ENCODE measurements at places on chromosomes 2 and 18.
A peak's percentile ranks its signal among the peaks of the same experiment; 100 is the strongest.

- DNase-seq, result no peak
Measured at GRCh38 chr2:241317391-241317790, 1.7 kb downstream of the SEPTIN2 start.

DNA sequence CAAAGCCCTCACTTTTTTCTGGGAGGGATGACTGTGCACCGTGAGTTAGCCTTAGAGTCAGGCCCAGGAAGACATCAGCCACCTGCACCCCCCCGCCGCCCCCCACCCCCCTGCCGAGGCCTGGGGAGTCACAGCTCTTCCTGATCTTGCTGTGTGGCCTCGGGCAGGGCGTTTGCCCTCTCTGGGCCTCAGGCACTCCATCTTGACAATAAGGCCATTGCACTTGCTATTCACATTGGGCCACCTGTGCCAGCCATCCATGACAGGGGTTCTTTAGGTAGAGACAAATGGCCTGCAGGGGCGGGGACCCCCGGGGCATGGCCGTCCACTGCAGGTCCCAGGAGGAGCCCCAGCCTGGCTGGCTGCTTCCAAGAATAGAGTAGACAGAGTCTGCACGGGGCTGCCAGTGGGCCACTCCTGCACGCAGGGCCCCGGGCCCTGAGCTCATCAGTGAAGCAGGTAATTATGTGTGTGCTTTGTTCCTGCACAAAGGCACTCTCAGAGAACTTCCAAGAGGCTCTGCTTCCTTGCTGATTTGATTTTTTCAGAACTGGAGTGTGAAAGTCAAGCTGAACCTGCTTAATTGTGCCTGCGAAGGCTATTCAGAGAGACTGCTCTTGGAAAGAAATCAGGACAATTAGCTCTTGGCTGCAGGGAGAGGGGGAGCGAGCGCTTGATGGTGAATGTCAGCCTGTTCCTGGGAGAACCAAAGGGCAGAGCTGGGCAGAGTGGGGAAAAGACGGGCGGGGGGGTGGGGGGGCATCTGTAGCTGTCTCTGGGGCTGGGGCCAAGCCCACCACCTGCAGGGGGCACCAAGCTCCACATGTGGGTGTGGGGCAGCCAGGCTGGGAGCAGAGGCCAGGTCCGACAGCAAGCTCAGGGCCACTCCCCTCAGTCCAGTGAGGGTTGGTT, 40.3 kb downstream of the RRM2 start:
- DNase-seq, result no peak

- DNase-seq, result peak; percentile 73
Measured at GRCh38 chr2:177598326-177599138, 206.0 kb downstream of the AGPS start.

DNA sequence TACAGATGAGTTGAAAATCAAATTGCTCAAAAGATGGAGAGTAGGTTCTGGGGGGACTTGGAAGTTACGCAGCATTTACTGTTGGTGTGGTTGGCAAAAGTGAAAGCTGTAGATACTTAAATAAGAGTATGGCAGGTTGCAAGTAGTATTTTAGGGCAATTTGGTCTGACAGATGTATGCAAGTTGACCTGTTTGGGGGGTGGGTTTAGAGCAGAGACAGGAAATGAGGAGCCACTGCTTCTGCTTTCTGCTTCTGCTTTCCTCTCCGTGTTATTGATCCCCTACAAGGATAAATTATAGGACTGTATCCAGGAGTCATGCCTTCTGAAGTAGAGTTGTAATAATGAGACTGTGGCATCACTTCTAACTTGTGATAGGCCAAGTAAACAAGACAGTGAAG, 71.2 kb downstream of the EPAS1 start:
- no peak for DNase-seq

GRCh38 chr2:217182926-217183325, 323.1 kb upstream of the TNP1 start:
- DNase-seq, result no peak

- no peak for DNase-seq
Measured at GRCh38 chr2:5969303-5969702, 277.1 kb downstream of the SOX11 start.

GRCh38 chr18:35949090-35949489, 23.4 kb upstream of the RMP24 start:
- DNase-seq, result no peak

DNA sequence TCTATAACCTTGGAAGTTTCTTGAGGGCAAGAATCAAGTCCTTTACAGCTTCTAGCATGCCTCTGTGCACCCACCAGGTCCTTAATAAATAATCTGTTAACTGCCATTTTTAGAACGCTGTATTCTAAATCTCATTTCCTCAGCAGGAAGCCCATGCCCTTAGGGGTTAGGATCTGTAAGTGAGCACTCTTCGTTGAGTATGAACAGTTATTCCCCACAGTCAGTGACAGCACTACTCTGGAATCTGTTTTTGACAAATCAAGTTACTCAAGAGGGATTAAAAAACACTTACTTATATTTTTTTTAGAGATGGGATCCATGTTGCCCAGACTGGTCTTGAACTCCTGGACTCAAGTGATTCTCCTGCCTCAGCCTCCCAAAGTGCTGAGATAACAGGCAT, 14.6 kb downstream of the PAIP2B start:
- no peak for DNase-seq

Measured in fibroblast of skin of right quadriceps (primary cell).